ENCODE measurements at places on chromosomes 12 and 14.
A peak's percentile ranks its signal among the peaks of the same experiment; 100 is the strongest.

- DNase-seq = no peak
Measured at GRCh38 chr12:89707703-89708564, 704 bp downstream of the ATP2B1 start.

- DNase-seq = no peak
Measured at GRCh38 chr14:88196116-88196890, 126.8 kb downstream of the KCNK10 start.

GRCh38 chr14:102795060-102795925 is 18.0 kb downstream of the TRAF3 start:
- DNase-seq = peak; percentile 38

DNA sequence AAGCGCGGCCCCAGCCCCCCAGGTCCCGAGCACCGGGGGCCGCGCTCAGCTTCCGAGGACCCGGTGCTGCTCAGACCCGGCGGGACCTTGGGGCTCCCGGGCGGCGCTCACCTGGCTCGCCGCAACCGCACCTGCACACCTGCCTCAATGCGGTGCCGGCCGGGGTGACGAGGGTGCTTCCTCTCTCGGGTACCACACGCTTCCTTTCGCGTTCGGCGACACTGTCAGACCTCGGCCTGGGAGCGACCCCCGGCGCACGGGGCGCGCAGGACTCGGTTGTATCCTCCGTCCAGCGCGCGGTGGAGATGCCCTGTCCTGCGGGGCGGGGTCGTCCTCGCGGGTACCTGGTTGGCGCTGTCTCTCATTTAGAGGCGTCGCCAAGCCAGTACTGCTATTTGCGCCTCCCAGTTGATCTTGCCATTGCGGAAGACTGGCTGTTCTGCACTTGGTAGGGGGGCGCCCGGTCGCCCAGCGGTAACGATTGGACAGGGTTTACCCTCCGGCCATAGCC is 718 bp downstream of the PACS2 start:
- DNase-seq = no peak

DNA sequence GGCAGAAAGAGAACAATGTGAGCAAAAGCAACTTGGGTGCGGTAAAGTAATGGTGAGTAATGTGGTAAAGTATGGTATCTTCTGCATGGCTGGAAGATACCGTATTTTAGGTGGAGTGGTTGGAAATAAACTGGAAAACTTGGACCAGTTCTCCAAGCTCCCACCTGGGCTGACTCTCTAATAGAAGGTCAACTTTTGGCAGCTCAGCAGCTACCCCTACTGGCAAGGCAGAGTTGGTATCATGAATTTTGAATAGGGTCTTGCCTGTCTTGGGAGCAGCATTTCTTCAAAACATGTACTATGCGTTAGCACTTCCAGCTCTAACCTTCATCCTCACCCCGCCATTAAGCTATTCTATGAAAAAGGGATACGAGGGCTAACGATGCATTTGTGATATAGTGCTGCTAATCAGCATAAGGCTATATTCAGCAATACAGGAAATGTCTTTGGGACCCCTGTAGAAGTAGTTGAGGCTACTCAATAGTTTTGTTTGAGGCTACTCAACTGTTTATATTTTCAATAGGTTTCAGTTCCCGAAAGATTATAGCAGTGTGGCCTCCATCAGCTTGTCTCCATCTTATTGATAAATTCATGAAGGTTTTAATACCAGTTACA is 276.3 kb upstream of the FAR2 start:
- DNase-seq = no peak

- no peak for DNase-seq
Measured at GRCh38 chr14:53847881-53848280, 108.7 kb downstream of the BMP4 start.

- no peak for DNase-seq
Measured at GRCh38 chr14:64821651-64822050, 58.1 kb downstream of the SPTB start.

GRCh38 chr12:43836475-43836989 is 651 bp downstream of the TMEM117 start:
- no peak for DNase-seq

GRCh38 chr12:66061557-66062289 is 68.8 kb downstream of the LLPH start:
- DNase-seq = no peak

GRCh38 chr12:23528316-23528715 is 421.2 kb downstream of the SOX5 start:
- DNase-seq = no peak

GRCh38 chr14:102951034-102951433 is 28.6 kb downstream of the AMN start:
- no peak for DNase-seq

- no peak for DNase-seq
Measured at GRCh38 chr12:1769809-1770494, 50.4 kb upstream of the LRTM2 start.

DNA sequence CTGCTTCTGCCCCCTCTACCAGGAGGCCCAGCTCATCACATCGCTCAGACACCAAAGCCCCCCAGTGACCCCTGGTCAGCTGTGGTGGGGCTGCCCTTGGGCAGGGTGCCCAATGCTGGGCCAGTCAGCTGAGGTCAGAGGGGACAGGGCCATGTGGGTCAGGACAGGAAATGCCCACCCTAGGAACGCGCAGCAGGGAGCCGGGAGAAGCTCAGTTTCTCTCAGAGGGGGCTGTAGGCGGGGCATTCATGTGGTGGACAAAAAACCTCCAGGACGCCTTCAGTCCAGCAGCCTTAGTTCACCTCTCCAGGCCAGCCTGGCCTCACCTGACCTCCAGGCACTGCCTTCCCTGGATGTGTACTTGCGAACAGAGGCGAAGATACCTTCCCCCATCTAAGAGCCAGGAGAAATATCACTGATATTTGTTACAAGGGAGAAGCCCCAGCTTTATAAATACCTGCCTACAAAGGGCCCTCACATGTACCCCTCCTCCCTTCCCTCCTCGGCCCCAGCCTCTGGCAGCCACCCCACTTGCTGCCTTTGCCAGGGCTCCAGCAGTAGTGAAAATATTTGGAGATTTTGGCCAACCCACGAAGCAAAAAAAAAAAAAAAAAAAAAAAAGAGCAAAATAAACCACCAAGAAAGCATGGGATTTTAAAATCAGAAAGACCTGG is 41.9 kb upstream of the PLEKHG6 start:
- DNase-seq = no peak

DNA sequence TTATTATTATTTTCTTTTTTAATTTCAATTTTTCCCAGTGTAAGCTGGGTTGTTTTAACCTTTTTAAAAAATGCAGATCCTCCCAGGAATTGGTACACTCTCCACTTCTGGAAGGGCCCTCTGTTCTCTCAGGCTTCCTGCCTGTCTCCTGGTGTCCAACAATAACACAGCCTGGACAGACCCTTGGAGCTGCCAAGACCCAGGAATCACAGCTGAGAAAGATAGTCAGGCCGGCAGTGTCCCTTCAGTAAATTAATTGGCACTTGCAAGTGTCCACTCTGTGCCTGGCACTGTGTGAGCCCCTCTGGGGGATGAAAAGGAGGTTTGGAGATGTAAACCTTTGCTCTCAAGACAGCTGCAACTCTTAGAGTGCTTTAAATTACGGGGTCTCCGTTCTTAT is 113.3 kb downstream of the SMOC1 start:
- no peak for DNase-seq
